ENCODE measurements at places on chromosomes 2 and 18.

GRCh38 chr2:145609951-145610350 lies 1090.0 kb upstream of the ZEB2 start:
- no peak for DNase-seq

DNA sequence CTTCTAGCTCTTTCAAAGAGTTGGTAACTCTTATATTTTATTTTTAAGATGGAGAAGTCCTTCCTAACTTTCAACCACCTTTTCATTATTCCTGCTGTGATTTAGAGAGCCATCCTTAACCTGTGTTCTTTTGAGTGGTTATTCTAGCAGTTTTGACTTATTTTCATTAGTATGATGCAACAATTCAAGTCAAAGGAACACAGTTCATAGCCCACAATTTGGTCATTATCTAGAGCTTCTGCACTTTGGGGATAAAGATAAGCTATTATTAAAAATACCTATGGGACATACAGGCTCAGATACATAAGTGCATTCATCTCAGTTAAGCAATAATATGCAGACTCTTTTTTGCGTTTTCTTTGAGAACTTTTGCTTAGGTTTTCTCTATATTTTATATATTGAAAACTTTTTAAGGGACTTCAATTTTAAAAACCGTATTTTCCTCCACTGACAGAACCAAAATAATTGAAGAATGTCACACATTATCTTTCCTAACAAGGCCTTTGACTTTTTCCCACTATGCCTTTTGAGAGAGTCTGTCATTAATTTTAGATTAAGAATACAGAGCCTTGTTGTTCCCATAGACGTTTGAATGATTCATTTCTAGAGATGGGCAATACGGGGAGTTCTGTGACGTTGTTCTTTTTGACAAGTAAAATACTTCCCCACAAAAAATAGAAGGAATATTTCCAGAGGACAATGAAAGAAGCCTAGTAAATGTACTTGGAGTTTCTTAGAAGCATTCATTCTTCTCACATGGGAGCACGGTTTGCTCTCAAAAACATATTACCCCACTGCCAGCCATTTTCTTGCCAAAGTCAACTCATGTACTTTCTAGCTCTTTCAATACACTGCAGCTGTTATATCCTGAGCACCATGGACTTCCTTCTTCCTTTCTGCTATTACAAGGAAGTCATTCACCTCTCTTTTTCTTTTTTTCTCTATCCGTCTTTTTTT lies 42.9 kb upstream of the RASGRP3 start:
- no peak for DNase-seq

DNA sequence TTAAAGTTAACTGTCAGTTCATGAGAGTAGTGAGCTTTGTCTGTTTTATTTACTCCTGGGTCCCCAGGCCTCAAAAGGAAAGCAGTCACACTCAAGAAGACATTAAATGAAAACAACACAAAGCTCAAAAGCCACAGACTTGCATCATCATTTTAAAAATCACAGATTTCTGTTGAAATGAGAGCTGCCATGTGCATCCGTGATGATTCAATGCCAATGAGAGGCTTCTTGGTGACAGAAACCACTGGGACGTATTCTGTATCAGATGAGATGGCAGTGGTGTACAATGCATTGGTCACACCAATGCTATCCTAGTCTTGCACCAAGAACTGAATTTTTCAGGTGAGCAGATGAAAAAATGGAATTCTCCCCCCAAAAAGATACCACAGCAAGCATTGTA lies 204.8 kb downstream of the ANAPC1 start:
- no peak for DNase-seq

DNA sequence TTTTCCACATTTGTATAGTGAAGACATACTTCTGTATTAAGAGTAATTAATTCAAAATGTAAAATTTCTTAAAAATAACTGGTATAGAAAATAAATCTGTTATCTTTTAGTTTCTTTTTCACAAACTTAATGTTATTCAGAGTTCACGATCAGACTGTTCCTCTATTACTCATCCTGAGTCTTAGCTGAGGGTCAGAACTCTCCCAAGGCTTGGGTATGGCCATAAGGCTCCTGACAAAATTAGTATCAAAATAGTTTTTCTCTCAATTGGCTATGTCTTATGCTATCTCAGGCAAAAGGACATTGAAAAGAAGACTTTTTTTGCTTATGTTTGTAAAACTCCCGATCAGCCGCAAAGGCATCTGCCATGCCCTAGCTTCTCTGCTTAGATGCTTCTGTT lies 56.1 kb upstream of the NAB1 start:
- no peak for DNase-seq

DNA sequence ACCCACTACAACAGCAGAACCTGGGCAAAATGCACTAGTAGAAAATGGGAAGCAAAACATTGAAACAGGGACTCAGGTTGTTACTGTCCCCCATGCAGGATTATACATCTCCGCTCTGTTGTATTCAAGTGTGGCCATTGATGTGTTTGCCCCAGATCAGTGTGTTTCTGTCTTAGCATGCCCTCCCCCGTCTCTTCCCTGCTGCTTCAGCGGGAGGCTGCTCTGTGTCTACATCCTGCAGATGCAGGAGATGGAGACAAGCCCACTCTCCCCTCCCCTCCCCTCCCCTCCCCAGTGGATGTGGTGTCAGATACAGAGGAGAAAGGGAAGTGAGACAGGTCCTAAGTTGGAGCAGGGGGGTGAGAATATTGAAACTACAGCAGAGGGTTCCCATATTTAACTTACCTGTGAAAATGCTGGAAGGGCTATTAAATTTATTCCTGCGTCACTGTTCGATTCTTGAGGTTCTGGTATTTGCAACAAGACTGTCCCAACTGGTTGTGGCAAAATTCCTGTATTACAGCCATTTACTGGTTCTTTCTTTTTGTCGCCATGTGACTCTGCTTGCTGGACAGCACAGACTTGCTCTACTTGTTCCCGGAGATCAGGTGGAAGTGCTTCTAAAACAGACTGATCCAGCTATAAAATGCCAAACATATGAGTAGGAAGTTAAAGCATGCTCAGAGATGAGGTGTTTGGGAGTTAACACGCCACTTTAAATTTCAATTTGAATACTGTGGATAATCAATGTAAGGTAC lies 67.0 kb downstream of the EIF5B start:
- DNase-seq = no peak

- DNase-seq = no peak
Measured at GRCh38 chr2:29723255-29724001, 198.0 kb downstream of the ALK start.

- no peak for DNase-seq
Measured at GRCh38 chr18:34494359-34494696, 215.8 kb upstream of the DTNA start.

- peak; percentile 65 for DNase-seq
Measured at GRCh38 chr2:27735263-27735904, 36.1 kb upstream of the MRPL33 start.

- DNase-seq = no peak
Measured at GRCh38 chr2:27369471-27370025, 590 bp downstream of the EIF2B4 start.

GRCh38 chr2:166516712-166517303 lies 22.8 kb upstream of the SCN7A start:
- no peak for DNase-seq

DNA sequence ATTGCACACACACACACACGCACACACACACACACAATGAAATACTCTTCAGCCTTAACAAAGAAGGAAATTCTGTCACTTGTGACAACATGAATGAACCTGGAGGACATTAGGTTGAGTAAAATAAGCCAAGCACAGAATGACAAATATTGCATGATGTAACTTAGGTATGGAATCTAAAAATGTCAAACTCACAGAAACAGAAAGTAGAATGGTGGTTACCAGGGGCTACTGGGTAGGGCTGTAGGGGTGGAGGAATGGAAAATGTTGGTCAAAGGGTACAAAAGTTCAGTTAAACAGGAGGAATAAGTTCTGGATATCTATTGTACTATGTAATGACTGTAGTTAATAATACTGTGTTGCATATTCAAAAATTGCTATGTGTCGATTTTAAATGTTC lies 29.5 kb downstream of the SCN2A start:
- no peak for DNase-seq

GRCh38 chr2:11752906-11753305 lies 6.5 kb downstream of the LPIN1 start:
- DNase-seq = no peak

DNA sequence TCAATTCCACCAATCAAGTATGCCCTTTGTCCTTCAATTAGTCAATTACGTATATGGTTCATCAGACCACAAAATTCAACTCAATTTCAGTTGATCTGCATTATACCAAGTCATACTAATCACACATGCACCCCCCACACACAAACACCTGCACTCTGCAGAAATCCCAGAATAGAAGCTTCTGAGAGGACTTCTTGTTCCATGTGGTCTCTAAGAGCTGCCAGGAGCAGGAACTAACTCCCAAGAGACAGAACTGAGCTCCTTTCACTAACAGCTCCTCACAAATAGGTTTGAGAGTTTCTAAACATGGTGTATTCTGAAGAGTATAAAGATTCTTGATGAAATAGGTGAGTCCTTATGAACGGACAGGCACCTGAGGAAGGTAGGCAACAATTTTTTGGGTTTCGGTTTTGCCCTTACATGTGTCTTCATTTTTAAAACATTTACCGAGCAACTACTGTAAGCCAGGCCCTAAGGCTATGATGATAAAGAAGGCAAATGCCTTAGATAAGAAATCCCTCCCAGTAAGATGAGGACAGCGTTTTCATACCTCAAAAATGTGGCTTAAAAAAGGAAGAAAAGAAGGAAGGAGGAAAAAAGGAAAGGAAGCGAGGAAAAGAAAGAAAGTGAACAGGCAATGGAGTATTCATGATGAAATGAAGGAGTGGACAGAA lies 183.1 kb downstream of the PID1 start:
- no peak for DNase-seq

GRCh38 chr18:75714766-75715165 lies 287.3 kb upstream of the SMIM21 start:
- no peak for DNase-seq

DNA sequence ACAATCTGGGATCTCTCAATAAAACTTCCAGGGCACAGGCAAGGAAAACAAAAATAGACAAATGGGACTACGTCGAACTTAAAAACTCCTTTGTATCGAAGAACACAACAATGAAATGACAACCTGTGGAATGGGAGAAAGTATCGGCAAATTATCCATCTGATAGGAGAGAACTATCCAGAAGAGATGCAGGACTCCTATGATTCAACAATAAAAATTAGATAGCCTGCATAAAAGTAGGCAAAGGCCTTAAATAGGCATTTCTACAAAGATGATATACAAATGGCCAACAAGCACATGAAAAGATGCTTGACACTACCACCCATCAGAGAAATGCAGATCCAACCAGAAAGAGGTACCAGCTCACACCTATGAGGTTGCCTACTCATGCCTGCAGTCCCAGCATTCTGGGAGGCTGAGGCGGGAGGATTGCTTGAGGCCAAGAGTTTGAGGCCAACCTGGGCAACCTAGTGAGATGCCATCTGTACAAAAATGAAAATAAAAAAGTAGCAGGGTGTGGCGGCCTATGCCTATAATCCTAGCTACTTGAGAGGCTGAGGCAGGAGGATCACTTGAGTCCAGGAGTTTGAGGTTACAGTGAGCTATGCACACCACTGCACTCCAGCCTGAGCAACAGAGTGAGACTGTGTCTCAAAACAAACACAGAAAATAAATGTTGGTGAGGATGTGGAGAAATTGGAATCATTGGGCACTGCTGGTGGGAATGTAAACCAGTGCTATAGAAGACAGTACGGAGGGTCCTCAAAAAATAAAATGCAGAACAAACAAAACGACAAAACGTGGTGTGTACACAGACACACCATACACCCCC lies 21.6 kb downstream of the TWIST2 start:
- no peak for DNase-seq

GRCh38 chr2:11100976-11101375 lies 54.3 kb upstream of the SLC66A3 start:
- DNase-seq = no peak

GRCh38 chr18:37438417-37439180 lies 127.0 kb downstream of the CELF4 start:
- no peak for DNase-seq

DNA sequence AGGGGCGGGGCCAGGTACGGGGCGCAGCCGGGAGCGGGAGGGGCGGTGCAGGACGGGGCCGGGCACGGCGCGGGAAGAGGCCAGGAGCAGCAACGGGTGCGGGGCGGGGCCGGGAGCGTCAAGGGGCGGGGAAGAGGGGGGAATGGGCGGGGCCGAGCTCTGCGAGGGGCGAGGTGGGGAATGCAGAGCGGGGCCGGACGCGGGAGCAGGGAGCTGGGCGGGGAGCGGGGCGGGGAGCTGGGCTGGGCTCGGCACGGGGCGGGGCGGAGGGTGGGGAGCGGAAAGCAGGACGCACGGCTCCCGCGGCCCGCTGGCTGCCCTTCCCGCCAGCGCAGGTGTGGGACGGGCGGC lies at the start of gene IMPA2:
Gene IMPA2, plus strand, starts transcription at position 316 of the 351 bp plus-strand sequence. CDS start 163 bp downstream, outside the sequence.
- no peak for DNase-seq

- DNase-seq = no peak
Measured at GRCh38 chr2:228649447-228649846, 468.0 kb upstream of the SPHKAP start.

DNA sequence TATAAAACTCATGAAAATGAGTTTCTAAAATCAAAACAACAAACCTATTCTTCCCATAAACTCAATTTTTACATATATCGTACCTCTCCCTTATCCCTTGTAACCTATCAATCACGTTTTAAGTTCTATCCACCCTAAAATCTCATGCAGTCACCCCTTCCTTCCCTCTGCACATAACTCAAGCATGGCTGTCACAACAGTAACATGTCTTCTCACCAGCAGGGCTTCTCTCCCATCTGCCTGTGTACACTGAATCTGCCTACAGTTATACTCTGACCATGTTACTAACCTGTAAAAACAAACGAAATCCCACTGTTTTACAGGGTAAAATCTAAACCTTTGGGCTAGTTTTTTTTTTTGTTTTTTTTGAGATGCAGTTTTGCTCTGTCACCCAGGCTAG lies 68.2 kb downstream of the MAP4K3 start:
- no peak for DNase-seq

GRCh38 chr2:80255918-80256781 lies 48.4 kb downstream of the LRRTM1 start:
- no peak for DNase-seq

GRCh38 chr18:25039781-25040180 lies 312.2 kb downstream of the ZNF521 start:
- no peak for DNase-seq

GRCh38 chr2:172436889-172437288 lies 9.5 kb downstream of the ITGA6 start:
- no peak for DNase-seq

Measured in activated CD4-positive, alpha-beta T cell treated with anti-CD3 and anti-CD28 coated beads for 24 hours (primary cell).